ENCODE measurements at places on chromosomes 4 and X. TPM values are rescaled to one million over a fixed set of nuclear protein-coding genes. Genes with fewer than 3 reads are reported as not detected.

- H3K27ac ChIP-seq, result peak overlapping the region; percentile 43
- H3K27me3 ChIP-seq, result peaks cover 5% of the 10 kb centered on the region
- H3K4me1 ChIP-seq, result peaks cover 65% of the 10 kb centered on the region
- H3K36me3 ChIP-seq, result peaks cover 86% of the 10 kb centered on the region
- DNase-seq, result no peak
Observed at GRCh38 chr4:186701273-186701672, 22.4 kb downstream of the FAT1 start.

- H3K4me1 ChIP-seq, result no peaks in the 10 kb centered on the region
- no peak overlapping the region for H3K27ac ChIP-seq
- no peaks in the 10 kb centered on the region for H3K36me3 ChIP-seq
- H3K4me3 ChIP-seq, result no peak overlapping the region
- H3K27me3 ChIP-seq, result no peaks in the 10 kb centered on the region
Observed at GRCh38 chr4:63708661-63709060, 700.6 kb downstream of the TECRL start.

- H3K27me3 ChIP-seq, result no peaks in the 10 kb centered on the region
- H3K36me3 ChIP-seq, result 0 out of 2 replicates have a peak, but pooled peaks cover 11% of the 10 kb centered on the region
- peaks cover 5% of the 10 kb centered on the region for H3K4me1 ChIP-seq
- DNase-seq, result no peak
- H3K27ac ChIP-seq, result no peak overlapping the region
- no peak overlapping the region for H3K4me3 ChIP-seq
Observed at GRCh38 chr4:127668770-127669169, 36.0 kb downstream of the INTU start.

ZBTB49 gene
- 3.0 TPM for total RNA-seq

SSX4 gene
- total RNA-seq, result not detected

HS3ST1 gene
- not detected for total RNA-seq

UGT2A2 gene
- total RNA-seq, result not detected

DNA sequence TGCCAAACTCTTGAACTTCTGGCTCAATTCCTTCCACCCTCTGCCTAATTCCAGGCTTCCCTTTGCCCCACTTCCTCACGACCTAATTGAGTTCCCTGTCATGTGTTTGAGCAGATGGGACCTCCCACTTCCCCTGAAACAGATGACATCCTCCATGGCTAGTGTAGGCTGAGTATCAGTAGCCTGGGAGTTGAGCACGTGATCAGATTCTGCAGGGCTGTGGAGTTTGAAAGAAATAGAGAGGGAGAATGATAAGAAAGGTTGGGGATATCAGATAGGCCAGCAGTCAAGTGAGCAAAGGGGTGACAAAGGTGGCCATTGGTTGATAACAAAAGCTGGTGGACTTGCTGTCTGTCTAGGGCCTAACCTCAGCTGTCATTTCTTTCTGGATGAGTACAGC lies 18.8 kb upstream of the NWD2 start:
- H3K4me1 ChIP-seq, result no peaks in the 10 kb centered on the region
- H3K27ac ChIP-seq, result no peak overlapping the region
- no peak overlapping the region for H3K4me3 ChIP-seq
- DNase-seq, result no peak
- no peaks in the 10 kb centered on the region for H3K27me3 ChIP-seq

KLF8 gene
- not detected for total RNA-seq

SPANXN4 gene
- total RNA-seq, result not detected

DNA sequence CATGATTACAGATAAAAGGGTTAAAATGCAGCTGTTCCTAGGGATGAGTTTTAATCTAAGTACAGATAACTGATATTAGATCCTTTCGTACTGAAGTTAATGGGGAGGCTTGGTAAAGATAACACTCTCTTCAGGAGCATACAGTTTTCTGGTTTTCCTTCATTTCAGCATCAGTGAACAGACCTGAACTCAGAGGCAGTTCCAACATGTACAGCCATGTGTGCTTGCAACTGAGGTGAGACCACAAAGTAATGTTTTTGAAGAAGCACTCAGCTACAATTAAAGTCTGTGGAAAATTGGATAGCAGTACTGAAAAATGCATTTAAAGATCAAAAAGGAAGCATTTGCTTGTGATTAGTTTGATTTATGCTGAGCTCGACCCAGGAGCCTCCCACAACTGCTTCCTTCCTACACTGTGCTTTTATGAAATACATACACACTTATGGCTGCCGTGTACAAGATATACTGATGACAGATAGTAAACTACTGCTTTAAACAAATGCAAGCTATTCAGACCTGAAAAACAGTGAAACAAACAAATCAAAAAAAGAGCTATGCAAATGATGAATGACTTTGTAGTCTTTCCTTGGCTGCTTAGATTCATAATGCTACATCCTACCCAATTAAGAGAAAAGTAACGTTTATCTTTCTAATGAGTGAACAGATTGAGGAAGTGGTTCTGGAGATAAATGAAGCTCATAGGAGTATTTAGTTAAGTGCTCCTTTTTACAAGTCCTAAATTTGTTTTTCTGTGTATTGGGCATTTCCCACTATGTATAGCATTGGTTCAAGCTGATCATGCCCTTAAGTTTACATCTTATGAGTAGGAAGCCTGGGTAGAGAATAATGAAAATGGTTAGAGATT lies 68.4 kb downstream of the PDLIM5 start:
- DNase-seq, result no peak
- H3K4me3 ChIP-seq, result no peak overlapping the region
- peak overlapping the region; percentile 64 for H3K27ac ChIP-seq
- peaks cover 51% of the 10 kb centered on the region for H3K36me3 ChIP-seq
